Fibroblast of lung (primary cell): ENCODE measurements at places on chromosomes 4 and X.

- DNase-seq, result no peak
Measured at GRCh38 chr4:152325831-152326230, 210.1 kb downstream of the FBXW7 start.

GRCh38 chr4:183863155-183863825 is 41.8 kb upstream of the STOX2 start:
- DNase-seq, result no peak

- no peak for DNase-seq
Measured at GRCh38 chrX:2901367-2902036, 27.6 kb downstream of the ARSD start.

DNA sequence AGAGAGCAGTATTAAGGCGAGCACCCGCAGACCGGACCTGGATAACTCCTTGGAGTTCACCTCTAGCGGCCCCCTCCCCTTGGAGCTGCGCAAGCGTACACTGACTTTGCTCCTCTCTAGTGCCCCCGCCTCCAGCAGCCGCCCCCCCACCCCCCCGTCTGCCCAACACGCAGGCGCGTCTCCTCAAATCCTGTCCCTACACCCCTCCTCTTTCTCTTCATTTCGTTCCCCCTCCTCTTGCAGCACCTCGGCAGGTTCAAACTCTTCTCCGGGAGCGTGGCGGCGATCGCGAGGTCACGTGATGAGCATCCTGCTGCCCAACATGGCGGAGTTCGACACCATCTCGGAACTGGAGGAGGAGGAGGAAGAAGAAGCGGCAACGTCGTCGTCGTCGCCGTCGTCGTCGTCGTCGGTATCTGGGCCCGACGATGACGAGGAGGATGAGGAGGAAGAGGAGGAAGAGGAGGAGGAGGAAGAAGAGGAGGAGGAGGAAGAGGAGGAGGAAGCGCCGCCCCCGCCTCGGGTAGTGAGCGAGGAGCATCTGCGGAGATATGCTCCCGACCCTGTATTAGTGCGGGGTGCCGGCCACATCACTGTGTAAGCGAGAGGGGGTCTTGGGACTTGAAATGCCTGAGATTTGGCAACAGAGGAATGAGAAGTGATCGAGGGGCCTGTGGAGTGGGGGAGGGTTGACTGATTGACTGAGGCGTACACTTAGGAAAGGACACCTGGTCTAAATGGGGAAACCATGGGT is at the start of gene CHIC1:
Gene CHIC1 (plus strand): TSS at position 214 of the 754 bp plus-strand sequence. CDS start 88 bp downstream, at position 302.
- DNase-seq, result peak; percentile 75

- peak; percentile 6 for DNase-seq
Measured at GRCh38 chr4:28759064-28759463, 1898.4 kb downstream of the STIM2 start.

- no peak for DNase-seq
Measured at GRCh38 chrX:53412446-53412845, 10.0 kb downstream of the SMC1A start.

DNA sequence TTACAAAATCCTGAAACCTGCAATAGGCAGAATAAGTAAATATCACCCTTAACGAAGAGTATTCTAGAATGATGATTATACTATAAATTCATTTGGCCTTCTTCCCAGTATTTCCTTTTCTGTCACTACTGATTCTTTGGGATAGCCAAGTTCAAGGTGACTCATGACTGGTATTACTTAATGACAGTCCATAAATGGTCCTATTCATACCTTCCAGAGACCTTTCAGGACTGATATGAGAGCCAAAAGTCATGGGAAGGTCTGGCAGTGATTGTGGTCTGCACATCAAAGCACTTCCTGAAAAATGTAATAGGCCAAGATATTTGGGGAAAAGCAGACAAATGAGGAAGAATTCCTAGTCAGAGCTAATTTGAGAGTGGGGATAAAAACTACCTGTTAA is 239.6 kb upstream of the FAM47A start:
- DNase-seq, result no peak

GRCh38 chrX:152025656-152026440 is 51.4 kb upstream of the GABRE start:
- no peak for DNase-seq

DNA sequence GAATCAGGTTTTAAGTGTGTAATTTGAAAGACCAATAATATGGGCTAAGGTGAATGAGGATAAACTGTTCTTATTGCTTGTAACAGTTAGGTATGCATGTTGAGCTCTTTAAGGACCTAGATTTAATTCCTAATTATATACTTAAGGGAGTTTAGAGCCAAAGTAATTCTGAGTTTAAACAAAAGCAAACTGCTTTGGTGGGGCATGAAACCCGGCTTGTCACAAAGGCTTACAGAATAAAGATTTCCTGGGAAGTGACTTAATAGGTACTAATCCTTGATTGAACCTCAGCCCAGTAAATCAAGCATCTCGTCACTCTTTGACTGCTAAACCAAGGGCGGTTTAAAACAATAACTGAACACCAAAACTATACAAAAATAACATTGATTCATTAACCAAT is 1324.2 kb downstream of the RPA4 start:
- DNase-seq, result no peak

- DNase-seq, result no peak
Measured at GRCh38 chrX:79035421-79035820, 90.2 kb downstream of the P2RY10 start.
